ENCODE measurements at places on chromosomes 2 and 18.

- DNase-seq: no peak
These were observed 26.6 kb downstream of the ASB18 start for GRCh38 chr2:236237468-236238190.

DNA sequence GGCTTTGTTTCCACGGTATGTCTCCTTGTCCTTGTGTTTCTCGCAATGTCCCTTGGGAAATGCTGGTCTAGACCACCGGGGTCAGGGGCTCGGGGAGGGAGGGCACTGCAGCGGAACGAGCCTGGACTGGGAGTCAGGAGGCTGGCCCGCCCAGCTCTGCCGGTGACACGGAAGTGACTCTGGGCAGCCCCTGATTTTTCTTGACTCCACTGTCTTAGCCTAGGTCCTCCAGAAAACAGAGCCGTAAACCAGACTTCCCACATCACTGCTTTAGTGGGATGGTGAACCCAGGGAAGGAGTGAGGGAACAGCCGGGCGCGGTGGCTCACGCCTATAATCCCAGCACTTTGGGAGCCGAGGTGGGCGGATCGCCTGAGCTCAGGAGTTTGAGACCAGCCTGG is 144.2 kb downstream of the ASB1 start:
- no peak for DNase-seq

- no peak for DNase-seq
These were observed 1203.8 kb upstream of the PIK3C3 start for GRCh38 chr18:40751186-40751585.

- DNase-seq: no peak
These were observed 64.6 kb downstream of the CD226 start for GRCh38 chr18:69882965-69883668.

GRCh38 chr18:9741793-9742523 is 33.9 kb downstream of the RAB31 start:
- DNase-seq: no peak

DNA sequence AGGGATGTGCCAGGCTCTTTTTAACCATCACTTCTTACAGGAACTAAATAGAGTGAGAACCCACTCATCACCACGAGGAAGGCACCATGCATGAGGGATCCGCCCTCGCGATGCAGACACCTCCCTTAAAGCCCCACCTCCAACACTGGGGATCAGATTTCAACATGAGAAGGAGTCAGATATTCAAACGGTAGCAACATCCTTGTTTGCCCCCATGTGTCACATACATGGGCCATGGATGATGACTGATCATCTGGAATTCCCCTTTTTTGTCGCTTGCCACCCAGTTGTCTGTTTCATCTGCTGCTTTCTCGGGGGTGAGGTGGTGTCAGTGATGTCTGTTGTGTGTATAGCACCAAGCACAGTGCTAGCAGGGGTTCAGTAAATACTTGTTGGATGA is 57.9 kb downstream of the NCK2 start:
- no peak for DNase-seq

DNA sequence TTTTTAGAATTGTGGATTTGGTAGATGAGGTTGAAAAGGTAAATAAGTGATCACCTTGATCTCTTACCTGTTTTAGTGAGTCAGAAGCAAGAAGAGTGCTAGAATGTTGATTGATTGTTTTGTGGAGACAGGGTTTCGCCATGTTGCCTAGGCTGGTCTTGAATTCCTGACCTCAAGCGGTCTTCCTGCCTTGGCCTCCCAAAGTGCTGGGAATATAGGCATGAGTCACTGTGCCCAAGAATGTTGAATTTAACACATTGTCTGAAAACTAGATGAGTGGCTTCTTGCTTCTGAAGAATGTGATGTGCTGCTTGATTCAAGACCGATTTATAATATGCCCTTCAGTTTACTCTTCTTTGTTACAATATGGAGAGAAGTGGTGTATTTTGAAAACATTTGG is 121.3 kb downstream of the FMNL2 start:
- no peak for DNase-seq

DNA sequence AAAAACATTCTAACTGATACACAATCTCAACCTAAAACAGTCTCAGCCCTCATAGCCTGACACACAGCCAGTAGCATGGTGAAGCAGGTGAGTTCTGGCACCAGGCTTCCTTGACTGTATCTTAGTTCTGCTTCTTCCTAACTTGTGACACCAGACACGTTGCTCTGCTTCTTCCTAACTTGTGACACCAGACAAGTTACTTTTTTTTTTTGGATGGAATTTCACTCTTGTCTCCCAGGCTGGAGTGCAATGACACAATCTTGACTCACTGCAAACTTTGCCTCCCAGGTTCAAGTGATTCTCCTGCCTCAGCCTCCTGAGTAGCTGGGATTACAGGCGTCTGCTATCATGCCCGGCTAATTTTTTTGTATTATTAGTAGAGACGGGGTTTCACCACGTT is 6.7 kb upstream of the ATG16L1 start:
- DNase-seq: no peak
